ENCODE measurements at places on chromosomes 4 and X.

GRCh38 chr4:177771645-177772044, 329.4 kb upstream of the AGA start:
- DNase-seq, result no peak

DNA sequence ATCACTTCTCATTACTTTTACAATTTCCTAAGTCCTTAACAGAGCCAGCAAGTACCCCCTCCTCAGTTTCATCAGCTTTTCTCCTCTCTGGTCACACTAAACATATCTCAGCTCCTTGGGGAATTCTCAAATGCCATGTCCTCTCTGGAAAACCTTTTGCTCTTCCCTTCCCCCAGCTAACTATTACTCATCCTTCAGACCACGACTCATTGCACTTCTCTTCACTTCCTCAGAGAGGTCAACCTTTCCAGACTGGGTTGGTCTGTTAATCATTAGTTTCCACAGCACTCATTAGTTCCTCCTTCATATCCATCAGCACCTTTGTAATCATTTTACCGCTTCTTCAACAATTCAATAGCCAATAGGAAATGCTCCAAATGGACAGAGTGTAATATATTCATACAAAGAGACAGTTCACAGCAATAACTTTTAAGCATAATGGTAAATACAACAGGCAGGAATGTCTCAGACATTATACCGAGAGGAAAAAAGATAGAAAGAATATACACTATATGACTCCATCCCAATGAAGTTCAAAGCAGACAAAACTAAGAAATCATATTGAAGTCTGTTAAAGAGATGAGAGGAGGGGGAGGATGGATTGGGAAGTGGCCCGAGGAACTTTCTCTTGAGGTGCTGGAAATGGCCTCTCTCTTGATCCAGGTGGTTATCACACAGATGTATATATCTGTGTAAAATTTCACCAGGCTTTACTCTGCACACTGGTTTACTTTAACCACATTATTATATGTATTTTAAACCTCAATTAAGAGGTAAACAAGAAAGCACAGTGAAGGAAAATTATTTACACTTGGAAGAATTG, 39.6 kb downstream of the DDX60L start:
- DNase-seq, result no peak

GRCh38 chr4:6124386-6125102, 75.8 kb downstream of the JAKMIP1 start:
- DNase-seq, result no peak

DNA sequence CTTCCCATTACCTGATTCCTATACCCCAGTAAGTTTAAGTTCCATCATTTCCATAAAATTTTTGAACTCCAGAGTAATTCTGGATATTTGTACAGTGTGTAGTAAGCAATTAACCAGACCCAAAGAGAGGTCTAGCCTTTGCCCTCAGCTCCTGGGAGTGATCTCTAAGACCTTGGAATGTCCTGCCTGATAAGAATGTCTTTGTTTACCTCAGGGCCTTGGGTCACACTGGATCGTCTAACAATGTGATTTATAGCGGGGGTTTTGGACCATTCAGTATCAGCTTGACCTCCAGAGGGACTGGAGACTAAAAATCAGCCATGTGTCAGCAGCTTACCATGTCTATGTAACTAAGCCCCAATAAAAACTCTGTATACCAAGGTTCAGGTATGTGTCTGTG, 330.9 kb upstream of the PPP1R2C start:
- no peak for DNase-seq

- no peak for DNase-seq
Observed at GRCh38 chr4:186717556-186717955, 6.1 kb downstream of the FAT1 start.

- no peak for DNase-seq
Observed at GRCh38 chr4:7387925-7388324, 46.8 kb downstream of the PSAPL1 start.

DNA sequence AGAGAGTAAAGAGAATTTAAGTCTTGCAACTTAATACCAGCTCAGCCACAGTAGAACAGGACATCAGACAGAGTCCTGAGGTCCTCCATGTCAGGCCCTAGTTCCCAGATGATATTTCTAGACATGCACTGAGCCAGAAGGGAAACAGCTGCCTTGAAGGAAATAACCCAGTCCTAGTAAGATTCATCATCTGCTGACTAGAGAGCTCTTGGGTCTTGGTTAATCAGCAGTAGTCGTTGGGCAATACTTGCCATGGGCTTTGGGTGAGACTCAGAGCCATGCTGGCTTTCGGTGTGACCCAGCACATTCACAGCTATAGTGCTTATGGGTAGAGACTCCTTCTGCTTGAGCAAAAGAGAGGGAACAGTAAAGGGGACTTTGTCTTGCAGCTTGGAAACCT, 379.1 kb downstream of the AR start:
- no peak for DNase-seq

- DNase-seq, result no peak
Observed at GRCh38 chr4:188387179-188387791, 248.0 kb downstream of the TRIML1 start.

DNA sequence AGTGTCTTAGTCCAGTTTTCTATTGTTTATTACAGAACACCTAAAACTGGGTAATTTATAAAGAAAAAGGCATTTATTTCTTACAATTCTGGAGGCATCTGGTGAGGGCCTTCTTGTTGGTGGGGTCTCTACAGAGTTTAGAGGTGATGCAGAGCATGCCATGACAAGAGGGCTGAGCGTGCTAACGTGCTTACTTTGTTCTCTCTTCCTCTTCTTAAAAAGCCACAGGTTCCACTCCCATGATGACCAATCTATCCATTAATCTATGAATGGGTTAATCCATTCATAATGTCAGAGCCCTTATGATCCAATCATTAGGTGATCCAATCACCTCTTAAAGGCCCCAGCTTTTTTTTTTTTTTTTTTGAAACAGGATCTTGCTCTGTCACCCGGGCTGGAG, 291.5 kb upstream of the GALNTL6 start:
- no peak for DNase-seq

DNA sequence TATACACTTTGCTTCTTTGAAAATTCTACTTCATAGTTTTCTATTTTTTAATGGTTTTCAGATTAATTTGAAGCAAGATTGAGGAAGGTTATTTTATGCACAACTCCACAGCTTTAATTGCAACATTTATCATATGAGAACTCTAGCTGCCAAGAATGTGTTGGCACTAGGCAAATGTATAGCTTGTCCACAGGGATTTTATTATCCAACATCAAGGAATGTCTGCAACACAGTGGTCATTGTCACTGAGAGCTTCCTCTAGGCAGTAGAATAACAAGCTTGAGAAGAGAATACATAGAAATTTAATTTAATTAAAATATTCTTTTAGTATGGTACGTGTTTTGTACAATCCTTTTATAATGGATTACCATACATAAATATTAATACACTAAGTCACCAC, 1600.8 kb downstream of the ARAP2 start:
- DNase-seq, result no peak

GRCh38 chrX:38649221-38649620, 87.9 kb downstream of the TSPAN7 start:
- no peak for DNase-seq

- peak; percentile 88 for DNase-seq
Observed at GRCh38 chrX:74343343-74344279, 39.6 kb downstream of the ZCCHC13 start.

DNA sequence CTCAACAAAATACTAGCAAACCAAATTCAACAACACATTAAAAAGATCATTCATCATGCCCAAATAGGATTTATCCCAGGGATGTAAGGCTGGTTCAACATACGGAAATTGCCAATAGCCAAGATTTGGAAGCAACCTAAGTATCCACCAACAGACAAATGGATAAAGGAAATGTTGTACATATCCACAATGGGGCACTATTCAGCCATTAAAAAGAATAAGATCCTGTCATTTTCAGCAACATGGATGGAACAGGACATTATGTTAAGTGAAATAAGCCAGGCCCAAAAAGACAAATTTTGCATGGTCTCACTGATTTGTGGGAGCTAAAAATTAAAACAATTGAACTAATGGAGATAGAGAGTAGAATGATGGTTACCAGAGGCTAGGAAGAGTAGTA, 82.0 kb upstream of the FAM241A start:
- DNase-seq, result no peak

- DNase-seq, result no peak
Observed at GRCh38 chr4:646460-646859, 21.1 kb downstream of the PDE6B start.

- no peak for DNase-seq
Observed at GRCh38 chrX:45007598-45007997, 134.6 kb downstream of the KDM6A start.

- DNase-seq, result peak; percentile 13
Observed at GRCh38 chr4:16969696-16970135, 71.3 kb upstream of the LDB2 start.
